ENCODE measurements at places on chromosomes 5 and 9.

GRCh38 chr9:4750023-4750673, 9.1 kb upstream of the AK3 start:
- DNase-seq = peak; percentile 56

- no peak for DNase-seq
Observed at GRCh38 chr5:167452136-167452535, 839.3 kb upstream of the WWC1 start.

DNA sequence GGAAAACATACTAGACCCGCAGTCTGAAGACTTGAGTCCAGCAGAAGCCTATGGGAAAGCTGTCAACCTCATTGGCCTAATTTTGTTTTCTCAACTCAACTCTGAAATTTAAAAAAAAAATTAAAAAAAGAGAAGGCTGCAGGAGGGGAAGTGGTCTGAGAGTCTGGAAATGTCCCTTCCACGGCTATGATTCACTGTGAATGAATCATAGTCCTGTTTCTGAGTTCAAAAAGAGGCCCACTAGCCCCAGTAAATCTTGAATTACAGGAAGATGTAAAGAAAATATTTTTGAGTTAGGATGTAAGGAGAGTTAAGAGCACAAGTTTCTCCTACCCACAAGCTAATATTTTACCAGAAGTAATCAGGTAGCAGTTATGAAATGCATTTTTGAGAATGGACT, 565.5 kb upstream of the DMAC1 start:
- peak; percentile 67 for DNase-seq

DNA sequence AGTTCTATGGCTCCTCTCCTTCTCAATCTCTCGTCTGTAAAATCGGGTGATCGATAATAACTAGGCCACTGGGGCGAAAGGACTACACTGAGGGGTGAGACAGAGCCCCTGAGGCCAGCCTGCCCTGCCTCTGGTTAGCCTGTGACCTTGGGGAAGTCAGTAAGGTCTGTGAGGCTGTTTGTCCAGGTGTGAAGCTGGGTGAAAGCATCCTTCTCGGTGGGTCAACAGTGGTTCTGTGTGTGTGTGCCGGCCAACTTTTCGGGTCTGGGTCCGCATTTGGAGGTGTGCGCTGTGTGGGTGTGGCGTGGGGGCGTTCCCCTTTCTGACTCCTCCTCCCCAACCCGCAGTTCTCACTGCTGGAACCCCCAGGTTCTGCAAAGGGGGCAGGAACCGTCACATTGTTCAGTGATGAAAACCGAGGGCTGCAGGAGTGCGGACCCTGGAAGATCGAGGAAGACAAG, 5.0 kb upstream of the RNF44 start:
- no peak for DNase-seq

DNA sequence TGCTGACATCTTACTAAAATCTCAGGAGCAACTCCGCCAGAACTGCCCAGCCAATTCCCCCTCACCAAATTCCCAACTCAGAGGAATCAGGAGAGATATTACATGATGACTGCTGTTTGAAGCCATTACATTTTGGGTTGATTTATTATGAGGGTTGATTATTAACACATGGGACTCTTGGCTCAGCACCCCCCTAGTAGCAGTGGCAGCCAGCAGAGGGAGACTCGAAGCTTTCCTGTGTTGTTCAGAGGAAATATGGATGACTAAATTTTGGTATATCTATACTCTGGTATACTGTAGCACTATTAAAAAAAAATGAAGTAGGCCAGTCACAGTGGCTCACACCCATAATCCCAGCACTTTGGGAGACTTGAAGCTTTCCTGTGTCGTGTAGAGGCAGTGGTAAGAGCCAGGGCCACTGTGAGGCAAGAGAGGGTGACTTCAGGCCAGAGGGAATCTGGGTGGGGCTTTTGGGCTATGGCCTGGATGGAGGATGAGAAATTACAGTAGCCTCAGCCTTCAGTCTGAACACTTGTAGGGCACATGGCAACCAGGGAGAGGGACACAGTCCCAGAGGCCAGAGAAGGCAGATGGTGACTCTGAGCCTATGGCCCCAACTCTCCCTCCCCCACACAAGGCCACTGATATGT, 111.4 kb downstream of the LHX2 start:
- no peak for DNase-seq

DNA sequence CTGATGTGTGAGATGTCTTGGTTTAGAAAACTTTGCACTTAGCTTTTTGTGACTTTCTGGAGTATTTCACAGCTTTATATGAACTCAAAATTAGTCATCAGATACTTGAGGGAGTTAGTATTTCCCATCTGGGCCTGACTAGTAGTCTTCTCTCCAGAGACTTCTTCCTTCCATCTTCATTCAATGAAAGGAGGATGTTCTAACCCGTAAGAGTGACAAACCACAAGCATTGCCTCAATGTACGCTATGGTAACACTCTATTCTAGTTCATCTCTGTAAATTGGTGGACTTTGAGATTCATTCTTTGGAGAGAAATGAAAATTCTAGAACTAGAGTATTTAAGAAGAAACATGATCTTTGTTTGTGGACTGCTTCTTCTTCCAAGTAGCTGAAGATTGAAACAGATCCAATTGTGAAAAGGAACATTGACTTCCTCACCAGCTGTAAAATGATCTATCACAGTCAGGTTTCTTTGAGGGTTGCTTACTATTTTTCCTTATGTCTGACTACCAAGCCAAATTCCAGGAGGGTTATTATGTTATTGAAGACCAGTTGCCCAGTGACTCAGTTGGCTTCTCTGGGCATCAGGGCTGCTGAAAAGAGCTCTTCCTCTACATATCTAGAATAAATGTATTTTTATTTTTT, 157.6 kb downstream of the SLC12A2 start:
- no peak for DNase-seq

GRCh38 chr9:133684936-133685361, 48.8 kb downstream of the DBH start:
- DNase-seq = no peak

- DNase-seq = no peak
Observed at GRCh38 chr5:138989720-138990119, 114.6 kb upstream of the LRRTM2 start.
